ENCODE measurements at places on chromosomes 12 and 14.

- DNase-seq: no peak
Observed at GRCh38 chr14:45705940-45706534, 453.0 kb upstream of the MIS18BP1 start.

GRCh38 chr12:125330645-125331341 is 265.6 kb downstream of the AACS start:
- peak; percentile 60 for DNase-seq

DNA sequence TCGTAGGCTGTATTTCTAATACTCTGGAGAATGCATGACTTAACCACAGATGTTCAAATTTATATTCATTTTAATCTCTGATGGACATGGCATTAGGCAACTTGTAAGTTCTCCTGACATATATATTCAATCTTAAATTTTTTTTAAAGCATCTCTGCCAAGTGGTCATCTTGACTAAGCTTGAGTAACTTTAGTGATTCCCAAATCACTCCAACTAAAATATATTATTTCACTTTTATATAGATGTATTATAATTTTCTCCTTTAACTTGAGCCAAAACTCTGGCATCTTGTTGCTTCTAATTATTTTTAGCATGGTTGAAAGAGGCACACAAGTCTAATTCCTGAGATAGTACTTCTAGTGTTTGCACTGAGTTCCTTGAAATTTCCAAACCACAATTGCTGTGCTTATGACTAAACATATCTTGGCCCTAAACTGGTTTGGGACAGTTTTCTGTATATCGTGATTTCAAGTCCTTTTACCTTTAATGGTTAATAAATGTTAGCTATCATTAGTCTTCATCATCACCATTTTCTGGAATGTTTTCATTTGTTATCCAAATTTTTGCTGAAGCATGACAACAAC is 8.4 kb downstream of the LRFN5 start:
- no peak for DNase-seq

GRCh38 chr14:65070471-65070976 is 31.8 kb downstream of the MAX start:
- no peak for DNase-seq

DNA sequence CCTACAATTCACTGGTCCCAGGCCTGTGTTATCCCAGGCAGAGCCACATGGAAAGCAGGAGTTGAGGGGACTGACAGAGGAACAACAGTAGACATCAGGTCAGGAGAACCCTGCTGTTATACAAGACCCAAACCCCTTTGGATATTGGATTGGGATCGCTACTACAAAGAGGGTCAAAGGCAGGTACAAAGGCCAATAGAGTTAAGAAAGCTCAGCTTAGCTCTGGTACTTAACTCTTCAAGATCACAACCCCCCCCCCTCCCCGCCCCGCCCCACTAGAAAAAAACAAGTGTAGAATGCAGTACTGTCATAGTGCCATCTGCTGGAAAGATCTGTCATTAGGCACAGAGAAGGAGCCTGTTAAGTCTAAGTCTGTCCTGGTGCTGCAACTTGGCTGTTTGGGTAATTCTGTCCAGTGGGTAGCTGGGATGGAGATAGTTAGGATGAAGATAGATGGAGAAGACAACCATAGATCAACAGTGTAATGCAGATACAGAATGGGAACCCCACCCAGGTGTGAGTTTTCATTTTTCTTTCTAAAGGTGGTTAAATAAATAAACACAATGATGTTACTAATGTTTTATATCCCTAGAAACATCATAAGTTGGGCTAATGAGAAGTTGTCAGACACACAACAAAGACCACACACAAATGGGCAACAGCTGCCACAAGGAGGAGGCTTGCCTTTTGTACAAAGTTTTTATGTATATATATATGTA is 17.2 kb downstream of the REM2 start:
- peak; percentile 31 for DNase-seq

DNA sequence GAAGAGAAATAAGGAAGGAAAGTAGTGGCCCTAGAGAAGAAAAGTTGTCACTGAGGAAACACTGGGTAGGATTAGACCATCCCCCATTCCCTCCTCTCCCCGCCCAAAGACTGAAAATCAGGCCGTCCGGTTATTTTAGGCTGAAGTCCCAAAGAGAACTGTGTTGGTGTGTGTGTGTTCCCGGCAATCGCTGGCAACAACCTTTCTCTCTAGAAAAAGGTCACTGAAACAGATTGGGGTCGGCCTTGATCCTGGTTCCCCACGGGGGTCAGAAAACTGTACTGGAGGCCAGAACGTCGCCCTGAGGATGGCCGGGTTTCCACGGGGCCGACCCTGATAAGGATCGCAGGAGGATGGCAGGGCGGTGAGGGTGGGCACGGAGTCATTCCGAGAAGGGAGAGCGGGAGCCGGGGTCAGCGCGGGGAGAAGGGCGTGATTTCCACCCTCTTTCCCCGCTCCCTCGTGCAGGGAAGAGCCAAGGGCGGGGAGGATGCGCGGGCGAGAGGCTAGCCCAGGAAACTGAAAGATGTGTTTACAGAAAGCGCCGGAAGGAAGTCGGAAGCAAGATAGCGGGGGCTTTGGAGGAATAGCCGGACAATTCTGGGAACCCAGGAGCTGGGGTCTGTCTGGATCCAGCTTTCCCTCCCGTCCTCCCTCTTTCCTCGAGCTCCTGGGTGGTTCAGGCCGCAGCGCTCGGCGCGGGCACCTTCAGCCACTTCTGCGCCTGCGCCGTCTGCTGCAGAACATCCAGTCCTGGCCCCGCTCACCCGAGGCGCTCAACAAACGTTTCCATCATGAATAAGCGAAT is 25.3 kb upstream of the SPTLC2 start:
- peak; percentile 51 for DNase-seq

DNA sequence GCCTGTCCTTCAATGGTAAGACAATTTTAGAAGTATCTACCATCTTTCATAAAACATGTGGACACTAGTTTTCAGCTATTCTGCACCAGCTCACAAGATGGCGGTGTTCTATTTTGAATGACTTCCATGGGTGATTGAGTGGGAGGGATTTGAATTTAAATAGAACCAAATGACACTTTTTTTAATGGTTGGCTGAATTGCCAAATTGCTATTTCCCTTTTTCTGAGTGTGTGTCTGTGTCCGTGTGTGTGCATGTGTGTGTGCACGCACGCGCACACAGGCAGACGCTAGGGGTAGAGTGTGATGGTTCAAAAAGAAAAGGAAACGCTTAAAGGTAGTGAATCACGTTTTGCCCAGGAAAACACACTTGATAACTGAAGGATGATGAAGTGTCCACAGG is 362.6 kb downstream of the DAD1 start:
- no peak for DNase-seq

DNA sequence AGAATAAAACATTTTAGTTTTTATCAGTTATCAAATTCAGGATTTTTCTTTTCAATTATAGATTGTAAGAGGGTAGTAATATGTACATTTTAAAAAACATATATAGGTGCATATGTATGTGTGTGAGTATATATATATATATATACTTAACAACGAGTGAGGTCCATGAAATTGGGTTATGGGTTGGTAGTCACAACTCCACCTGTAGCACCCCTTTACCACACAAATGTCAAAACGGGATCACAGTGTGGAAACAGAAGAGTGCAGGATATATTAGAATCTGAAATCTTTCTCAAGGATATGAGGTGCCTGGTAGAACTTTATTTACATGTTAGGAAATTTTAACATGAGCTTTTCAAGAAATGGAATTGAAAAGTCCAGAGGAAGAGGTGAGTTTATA is 31.3 kb downstream of the MIA2 start:
- DNase-seq: no peak

DNA sequence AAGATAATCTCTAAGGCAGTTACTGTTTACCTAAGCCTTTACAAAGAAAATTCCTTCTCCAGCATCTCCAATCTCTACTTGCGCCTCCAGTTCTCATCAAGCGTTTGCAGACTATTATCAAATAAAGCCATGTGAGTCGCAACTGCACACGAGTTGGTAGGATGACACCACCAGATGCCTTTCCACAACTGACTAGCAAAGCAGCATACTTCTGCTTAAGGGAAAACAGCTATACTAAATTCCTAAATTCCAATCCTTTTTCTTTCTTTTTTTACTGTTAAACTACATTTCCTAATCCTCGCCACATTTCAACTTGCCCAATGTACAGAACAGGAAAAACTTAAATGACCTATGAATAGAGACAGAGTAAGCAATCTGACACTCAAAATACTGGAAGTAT is 166.7 kb downstream of the ITPR2 start:
- no peak for DNase-seq

GRCh38 chr14:95190346-95190840 is 33.1 kb upstream of the DICER1 start:
- DNase-seq: no peak

GRCh38 chr12:114852976-114853529 is 169.1 kb upstream of the TBX3 start:
- DNase-seq: no peak

DNA sequence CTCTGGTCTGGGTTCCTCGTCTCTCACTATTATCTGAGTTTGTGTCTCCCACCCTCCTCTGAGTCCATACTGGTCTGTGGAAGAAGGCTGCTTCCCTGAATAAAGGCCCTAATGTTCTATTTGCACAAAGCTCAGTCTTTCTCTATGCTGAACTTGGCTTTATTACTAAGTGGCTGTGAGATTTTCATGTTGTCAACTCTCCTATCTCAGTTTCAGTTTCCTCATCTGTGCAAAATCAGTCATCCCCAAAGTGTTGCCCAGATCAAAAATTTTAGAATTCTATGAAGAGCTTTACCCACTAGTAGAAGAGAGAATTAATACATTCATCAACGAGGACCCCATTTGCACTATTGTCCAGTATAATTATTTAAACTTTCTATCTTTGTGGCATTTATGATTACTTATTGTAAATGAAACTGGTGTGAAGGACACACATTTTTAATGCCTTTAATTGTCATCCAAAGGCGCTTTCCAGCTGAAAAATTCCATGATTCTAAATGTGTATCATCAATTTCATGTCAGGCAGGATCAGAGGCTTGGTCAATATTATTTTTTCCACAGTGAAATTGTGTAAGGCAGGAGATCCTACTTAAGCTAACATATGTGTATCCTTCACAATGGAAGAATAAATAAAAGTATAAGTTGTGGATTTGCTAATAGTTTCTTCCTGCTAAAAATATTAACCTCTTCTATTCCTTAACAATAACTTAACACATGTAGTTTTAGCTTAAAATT is 79.1 kb upstream of the EEA1 start:
- no peak for DNase-seq

DNA sequence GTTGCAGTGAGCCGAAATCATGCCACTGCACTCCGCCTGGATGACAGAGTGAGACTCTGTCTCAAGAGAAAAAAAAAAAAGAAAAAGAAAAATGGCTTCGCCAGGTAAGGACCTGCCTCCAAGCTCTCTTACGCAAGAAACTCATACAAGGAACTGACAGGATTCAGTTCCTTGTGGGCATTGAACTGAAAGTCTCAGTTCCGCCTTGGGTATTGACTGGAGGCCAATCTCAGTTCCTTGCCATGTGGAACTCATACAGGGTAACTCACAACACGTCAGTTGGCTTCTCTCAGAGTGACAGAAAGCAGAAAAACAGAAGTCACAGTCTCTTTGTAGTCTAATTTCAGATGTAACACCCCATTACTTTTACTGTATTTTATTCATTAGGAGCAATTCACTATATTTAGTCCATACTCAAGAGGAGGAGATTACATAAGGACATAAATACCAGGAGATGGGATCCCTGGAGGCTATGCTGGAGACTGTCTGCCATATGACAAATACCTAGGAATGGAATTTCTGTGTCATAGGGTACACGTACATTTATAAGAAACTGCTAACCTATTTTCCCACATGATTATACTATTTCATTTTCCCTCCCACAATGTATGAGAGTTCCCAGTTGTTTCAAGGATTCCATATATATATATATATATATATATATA is 11.4 kb upstream of the NOPCHAP1 start:
- DNase-seq: peak; percentile 17

- no peak for DNase-seq
Observed at GRCh38 chr14:31057035-31057434, 30.9 kb upstream of the STRN3 start.

- DNase-seq: no peak
Observed at GRCh38 chr14:68413509-68413908, 379.4 kb downstream of the ZFP36L1 start.

DNA sequence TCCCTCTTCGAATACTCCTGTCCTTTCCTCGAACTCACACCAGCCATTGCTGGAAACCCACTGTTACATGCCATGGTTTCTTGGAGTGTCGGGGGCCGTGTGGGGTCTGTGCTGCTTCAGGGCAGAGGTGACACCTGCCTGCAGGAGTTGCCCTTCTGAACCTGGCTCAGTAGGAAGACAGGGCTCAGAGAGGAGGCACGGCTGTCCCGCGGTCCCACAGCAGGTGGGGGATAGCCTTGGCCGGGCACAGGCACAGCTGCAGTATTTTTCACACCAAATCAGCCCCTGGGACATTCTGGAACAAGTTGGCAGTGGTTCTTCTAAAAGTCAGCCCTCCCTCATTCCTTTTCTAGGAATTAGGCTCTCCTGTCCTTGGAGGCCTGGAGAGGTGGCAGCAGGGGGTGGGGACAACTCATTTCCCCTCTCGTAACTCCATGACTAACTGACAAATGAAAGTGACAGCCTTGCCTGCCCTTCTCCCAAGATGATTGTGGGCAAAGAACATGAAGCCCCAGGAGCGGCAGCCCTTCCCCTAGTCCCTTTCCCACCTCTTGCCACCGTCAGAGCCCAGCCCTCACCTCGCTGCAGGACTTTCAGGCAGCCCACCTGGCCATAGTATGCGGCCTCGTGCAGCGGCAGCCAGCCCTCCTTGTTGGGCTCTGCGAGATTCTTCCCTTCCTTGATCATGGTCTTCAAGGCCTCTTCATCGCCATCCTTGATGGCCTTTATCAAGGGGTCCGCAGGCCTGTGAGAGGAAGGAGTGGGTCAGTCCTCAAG is 22.4 kb downstream of the ASB2 start:
- no peak for DNase-seq

DNA sequence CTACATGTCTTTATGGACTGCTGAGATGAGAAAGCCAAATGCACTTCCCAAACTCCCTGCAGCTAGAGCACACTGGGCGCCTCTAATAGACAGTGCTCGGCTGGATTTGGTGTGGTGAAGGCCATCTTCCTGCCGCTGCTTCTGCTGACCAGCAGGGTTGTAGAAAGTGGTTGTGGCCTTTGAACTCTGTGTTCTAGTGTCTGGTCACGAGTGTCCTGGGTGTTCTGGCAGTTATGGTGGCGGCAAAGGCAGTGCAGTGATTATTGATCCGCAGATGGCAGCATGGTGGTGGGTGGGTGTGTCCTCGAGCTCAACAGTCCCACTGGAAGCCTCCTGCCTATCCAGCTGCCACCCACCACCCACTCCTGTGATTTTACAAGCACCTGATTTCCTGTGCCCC is 43.4 kb downstream of the SMIM41 start:
- no peak for DNase-seq
